T-helper 2 cell (primary cell): ENCODE measurements at places on chromosomes 12 and 14.

- no peak for DNase-seq
These were observed 18.6 kb downstream of the AKAP3 start for GRCh38 chr12:4630262-4630661.

GRCh38 chr12:58502841-58503240, 417.5 kb downstream of the LRIG3 start:
- no peak for DNase-seq

DNA sequence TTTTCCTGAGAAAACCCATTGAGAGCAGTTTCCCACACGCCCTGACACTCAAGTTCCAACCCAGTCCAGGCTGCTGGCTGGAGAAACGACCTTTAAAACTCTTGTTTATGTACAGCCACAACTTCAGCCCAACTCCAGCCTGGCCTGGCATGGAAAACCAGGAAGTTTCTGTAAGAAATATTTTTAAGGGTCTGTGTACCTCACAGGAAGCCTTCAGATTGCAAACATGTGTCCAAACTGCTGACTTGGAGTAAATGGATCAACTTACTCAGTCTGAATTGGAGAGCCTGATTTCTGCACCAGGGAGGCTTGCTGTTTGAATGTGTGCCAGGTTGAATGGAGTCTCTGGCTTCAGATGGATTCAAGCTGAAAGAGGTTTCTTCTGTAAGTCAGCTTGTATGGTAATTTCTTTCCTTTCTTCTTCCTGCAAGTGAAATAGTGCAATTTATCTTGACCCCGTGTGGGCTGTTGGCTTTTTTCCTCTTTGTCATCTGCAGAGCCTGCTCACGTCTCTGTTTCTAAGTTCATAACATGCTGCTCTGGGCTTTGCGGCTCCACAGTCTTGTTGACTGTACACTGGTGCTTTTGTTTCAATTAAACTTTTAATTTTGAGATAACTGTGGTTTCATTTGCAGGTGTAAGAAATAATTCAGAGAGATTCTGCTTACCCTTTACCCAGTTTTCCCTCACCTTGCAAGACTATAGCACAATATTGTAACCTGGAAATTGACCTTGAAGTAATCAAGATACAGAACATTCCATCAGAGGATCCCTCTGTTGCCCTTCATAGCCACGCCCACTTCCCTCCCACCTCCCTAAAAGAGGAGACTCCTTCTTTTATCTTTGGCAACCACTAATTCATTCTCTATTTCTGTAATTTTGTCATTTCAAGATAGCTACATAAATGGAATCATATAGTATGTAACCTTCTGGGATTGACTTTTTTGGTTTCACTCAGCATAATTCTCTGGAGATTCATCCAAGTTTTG, 109.7 kb upstream of the PRMT8 start:
- DNase-seq = no peak

- DNase-seq = no peak
These were observed 42.1 kb upstream of the LGR5 start for GRCh38 chr12:71397433-71397954.

- DNase-seq = no peak
These were observed 318.5 kb upstream of the MDGA2 start for GRCh38 chr14:47993883-47994282.
